Fibroblast of skin of left biceps (primary cell): ENCODE measurements at places on chromosomes 2 and 18.

- no peak for DNase-seq
These were observed 150.7 kb upstream of the CCDC68 start for GRCh38 chr18:55109818-55110414.

- no peak for DNase-seq
These were observed 117.3 kb upstream of the MSTN start for GRCh38 chr2:190179754-190180312.

DNA sequence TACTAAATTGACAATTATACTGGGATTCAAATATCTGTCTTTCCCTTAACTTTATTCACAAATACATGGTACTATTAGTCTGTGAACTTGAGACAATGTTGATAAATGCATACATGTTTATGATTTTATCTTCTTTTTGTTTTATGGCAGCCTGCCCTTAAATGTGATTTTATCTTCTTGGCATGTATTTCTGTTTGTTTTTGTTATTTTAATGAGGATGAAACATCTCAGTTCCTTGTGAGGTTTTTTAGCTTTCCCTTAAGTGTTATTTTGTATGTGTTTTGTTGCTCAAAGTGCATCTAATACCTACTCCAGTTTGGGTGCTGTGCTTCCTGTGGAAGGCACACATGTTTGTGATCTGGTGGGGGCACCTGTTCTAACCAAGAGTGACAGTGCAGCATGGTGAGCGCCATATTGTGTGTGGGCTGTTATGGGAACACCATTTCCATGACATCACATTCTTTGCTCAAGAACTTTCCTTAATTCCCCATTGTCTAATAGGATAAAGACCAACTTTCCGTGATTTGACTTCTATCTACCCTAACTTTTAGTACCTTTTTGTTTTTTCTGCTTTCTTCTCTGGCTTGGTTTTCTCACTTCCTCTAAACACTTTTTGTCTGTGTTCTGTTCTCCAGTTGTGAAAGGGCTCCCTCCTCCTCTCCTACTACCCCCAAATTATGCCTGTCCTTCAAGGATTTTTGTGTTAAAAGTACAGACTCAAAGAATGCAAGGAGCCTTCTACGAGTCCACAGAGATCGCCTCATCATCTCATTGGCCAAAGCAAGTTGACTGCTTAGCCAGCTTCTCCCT, 162.1 kb upstream of the TTC39C start:
- no peak for DNase-seq

- no peak for DNase-seq
These were observed 108.1 kb upstream of the SIX2 start for GRCh38 chr2:45117383-45117782.

DNA sequence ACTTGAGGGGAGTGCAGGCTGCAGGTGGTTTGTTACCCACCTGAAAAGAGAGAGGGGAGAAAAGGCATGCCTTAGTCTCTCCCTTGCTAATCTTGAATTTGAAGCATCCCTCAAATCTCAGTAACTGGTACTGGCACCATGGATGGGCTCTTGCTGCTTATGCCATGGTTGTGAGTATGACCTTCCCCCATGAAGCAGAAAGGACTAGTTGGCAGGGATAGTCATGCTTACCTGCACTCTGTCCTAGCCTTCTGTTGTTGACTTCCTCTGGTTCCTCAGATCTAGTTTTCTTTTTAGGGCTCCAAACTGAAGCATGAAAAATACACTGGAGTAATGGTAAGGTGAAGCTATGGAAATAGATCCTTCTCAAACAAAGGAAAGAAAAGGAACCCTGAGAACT, 191.2 kb downstream of the SPAG16 start:
- DNase-seq, result no peak

DNA sequence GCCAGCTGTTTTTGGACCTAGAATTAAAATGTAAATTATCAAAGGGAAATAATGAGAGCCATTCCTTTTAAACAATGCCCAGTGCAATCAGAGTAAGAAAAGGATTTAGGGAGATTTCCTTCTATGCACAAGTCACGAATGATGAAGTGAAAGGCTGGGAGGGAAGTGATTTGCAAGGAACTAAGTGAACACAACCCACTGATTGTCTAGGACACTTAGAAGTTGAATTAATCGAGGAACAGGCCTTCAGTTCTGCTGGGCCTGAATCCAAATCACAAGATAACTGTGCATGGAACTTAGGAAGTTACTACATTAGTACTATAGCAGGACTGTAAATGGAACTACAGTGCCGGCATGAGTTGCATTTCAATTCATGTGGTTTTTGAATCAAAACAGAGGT, 17.7 kb downstream of the MAP2 start:
- no peak for DNase-seq

DNA sequence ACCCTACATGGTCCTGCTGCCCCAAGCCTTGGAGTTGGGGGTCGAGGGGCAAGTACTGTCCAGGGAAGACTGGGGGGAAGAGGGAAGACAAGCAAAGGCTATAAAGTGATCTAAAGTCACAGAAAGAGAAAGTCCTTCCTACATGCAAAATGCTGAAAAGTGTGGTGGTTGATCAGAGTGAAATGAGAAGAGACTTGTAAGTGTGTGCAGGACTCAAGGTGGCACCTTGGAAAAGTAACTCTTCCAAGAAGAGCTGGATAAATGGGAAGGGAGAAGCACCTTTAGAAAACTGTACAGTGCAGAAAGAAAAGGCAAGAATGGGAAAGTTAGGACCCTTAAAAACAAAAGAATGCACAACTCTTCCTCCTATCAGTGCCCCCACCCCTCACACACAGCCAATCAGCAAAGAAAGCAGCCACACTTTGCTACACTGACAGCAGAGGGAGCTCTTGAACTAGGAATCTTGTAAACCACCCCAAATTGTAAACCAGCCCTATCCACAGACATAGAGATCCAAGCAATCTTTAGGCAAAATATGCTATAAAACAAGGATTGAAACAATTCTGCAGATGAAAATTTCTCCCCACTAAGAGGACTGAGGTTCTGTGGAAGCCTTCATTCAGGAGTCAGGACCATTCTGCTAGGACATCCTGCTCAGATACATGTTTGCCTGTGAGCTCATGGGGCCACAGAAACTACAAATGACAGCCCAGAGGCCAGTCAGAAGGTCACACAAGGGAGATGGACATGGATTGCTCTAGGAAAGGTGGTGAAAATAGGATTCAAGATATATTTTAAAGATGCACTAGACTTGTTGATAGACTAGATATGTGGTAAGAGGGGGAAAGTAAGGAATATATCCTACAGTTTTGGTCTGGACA, 146.4 kb downstream of the FTCDNL1 start:
- DNase-seq, result no peak
